Right lobe of liver (tissue), 6 donors: ENCODE measurements at places on chromosomes 7 and 10.

- no peaks in the 10 kb centered on the region for H3K27me3 ChIP-seq
- H3K4me3 ChIP-seq = no peak overlapping the region
Measured at GRCh38 chr7:112874909-112875308, 84.7 kb upstream of the TMEM168 start.

- DNase-seq = no peak
- H3K27me3 ChIP-seq = no peaks in the 10 kb centered on the region
- H3K36me3 ChIP-seq = no peaks in the 10 kb centered on the region
- H3K4me3 ChIP-seq = no peak overlapping the region
Measured at GRCh38 chr10:121185816-121186455, 334.8 kb downstream of the WDR11 start.

DNA sequence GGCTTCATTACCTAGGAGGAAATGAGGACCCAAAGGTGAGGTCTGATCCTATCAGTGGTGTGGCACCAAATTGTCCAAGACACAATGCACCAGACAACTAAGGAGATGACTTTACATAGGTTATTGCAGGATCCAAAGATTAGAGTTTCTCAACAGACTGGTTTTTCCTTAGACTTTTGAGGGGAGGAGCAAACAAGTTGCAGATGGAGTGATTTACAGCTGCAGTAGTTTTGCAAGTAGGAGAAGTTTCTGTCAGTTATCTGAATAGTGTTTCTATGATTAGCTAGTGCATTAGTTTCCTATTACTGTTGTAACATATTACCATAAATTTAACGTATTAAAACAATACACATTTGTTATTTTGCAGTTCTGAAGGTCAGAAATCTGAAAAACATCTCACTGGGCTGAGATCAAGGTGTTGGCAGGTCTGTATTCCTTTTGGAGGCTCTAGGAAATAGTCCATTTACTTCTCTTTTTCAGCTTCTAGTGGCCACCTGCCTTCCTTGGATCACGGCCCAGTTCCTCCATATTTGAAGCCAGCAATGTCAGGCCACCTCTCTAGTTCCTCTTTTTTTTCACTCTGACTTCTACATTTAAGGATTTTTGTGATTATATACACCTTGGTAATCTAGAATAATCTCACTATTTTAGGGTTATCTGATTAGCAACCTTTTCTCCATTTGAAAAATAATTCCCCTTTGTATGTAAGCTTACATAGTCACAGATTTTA, 994.9 kb downstream of the REEP3 start:
- H3K27ac ChIP-seq = no peak overlapping the region
- no peak overlapping the region for H3K4me3 ChIP-seq
- H3K4me1 ChIP-seq = no peaks in the 10 kb centered on the region
- DNase-seq = no peak

- H3K36me3 ChIP-seq = no peaks in the 10 kb centered on the region
- no peak overlapping the region for H3K4me3 ChIP-seq
- H3K27ac ChIP-seq = no peak overlapping the region
- no peaks in the 10 kb centered on the region for H3K4me1 ChIP-seq
Measured at GRCh38 chr10:44011603-44011981, 362.9 kb upstream of the ZNF32 start.

- no peaks in the 10 kb centered on the region for H3K36me3 ChIP-seq
- no peak overlapping the region for H3K4me3 ChIP-seq
- DNase-seq = no peak
- H3K27me3 ChIP-seq = no peaks in the 10 kb centered on the region
- peaks cover 24% of the 10 kb centered on the region for H3K4me1 ChIP-seq
- H3K27ac ChIP-seq = peak overlapping the region; percentile 27
Measured at GRCh38 chr7:45033931-45034290, 33.9 kb downstream of the CCM2 start.

DNA sequence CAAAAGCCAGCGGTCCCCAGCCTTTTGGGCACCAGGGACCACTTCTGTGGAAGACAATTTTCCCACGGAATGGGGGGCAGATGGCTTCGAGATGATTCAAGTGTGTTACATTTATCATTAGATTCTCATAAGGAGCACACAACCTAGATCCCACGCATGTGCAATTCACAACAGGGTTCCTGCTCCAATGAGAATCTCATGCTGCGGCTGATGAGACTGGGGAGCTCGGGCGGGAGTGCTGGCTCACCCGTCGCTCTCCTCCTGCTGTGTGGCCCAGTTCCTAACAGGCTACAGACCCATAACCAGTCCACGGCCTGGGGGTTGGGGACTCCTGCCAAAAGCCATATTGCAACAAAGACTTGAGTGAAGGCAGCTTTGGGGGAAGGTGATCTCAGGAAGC, 26.6 kb upstream of the DOCK1 start:
- DNase-seq = no peak
- H3K36me3 ChIP-seq = no peaks in the 10 kb centered on the region
- no peaks in the 10 kb centered on the region for H3K27me3 ChIP-seq
- H3K27ac ChIP-seq = no peak overlapping the region
- H3K4me1 ChIP-seq = no peaks in the 10 kb centered on the region
